Ovary (tissue), 10 donors: ENCODE measurements at places on chromosomes 6 and 20. TPM values are rescaled to one million over a fixed set of nuclear protein-coding genes. Genes with fewer than 3 reads are reported as not detected.

GRCh38 chr6:22363714-22364239 lies 66.9 kb upstream of the PRL start:
- H3K27ac ChIP-seq: no peak overlapping the region
- no peaks in the 10 kb centered on the region for H3K36me3 ChIP-seq
- no peaks in the 10 kb centered on the region for H3K27me3 ChIP-seq

DNA sequence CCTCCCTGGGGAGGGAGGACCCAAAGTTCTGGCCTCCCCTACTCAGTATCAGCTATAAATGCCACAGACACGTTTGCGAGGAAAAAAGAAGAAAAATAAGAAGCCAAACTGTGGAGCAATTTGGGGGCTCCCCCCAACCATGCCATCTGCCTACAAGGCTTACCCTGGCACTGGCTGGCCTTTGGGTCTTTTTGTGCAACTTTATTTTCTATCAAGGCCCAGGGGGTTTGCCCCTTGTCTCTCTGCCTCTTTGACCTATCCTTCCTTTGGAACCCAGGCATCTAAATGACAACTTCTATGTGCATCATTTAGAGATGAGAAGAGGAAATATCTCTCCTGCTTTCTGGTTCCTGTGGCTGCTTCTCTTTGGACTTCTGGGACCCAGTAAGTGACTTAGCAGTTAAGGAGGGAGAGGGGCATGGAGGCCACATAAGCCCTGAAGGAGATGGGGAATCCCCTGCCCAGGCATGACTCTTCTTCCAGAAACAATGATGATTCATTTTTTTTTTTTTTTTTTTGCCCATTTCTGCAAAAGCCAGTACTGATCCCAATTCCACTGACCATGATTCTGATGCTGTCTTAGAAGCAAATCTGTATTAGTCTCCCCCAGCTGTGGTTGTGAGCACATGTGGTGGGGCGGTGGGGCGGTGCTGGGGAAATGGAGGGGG lies at the start of gene MUC22:
TSS of gene MUC22 (plus strand) at position 82 of the 668 bp plus-strand sequence. CDS start at position 315, 233 bp downstream.
- DNase-seq: no peak
- no peaks in the 10 kb centered on the region for H3K27me3 ChIP-seq
- no peak within 1 kb of the TSS for H3K4me3 ChIP-seq
- H3K36me3 ChIP-seq: no peaks in the 10 kb centered on the region
- H3K4me1 ChIP-seq: no peaks in the 10 kb centered on the region

DNA sequence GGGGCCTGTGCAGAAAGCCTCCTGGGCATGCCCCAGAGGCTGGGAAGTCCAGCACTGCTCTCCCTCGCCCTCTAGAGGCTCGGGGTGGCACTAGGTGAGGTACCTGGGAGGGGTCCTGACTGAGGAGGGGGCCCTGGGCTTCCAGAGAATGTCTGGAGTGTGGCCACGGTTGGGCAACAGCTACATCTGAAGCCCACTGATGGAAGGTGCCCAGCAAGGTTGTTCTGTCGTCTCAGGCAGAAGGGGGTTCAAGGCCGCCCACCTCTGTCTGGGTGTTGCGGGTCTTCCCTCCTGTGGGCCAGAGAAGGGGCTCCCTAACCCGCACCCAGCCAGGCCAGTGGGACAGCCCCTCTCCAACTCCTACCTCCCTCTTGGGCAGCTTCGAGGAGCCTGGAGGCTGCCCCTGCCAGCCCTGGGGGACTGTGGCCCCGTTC lies 11.4 kb upstream of the VEGFA start:
- no peak for DNase-seq
- H3K27me3 ChIP-seq: no peaks in the 10 kb centered on the region
- H3K27ac ChIP-seq: no peak overlapping the region
- peaks cover 2% of the 10 kb centered on the region for H3K4me1 ChIP-seq

- no peaks in the 10 kb centered on the region for H3K4me1 ChIP-seq
- H3K27me3 ChIP-seq: no peaks in the 10 kb centered on the region
- H3K4me3 ChIP-seq: no peak overlapping the region
Measured at GRCh38 chr20:54063992-54064676, 6.3 kb downstream of the BCAS1 start.

GRCh38 chr6:22828179-22829062 lies 259.1 kb downstream of the HDGFL1 start:
- peak; percentile 26 for DNase-seq
- H3K27ac ChIP-seq: no peak overlapping the region
- peaks cover 4% of the 10 kb centered on the region for H3K4me1 ChIP-seq
- H3K36me3 ChIP-seq: no peaks in the 10 kb centered on the region

ASXL1 gene
- 85.1 TPM for total RNA-seq
